NAMALWA (cell line): ENCODE measurements at places on chromosomes 5 and 9.

- peak; percentile 23 for DNase-seq
Observed at GRCh38 chr5:1997640-1998347, 115.1 kb upstream of the IRX4 start.

GRCh38 chr5:180486636-180487149, 7.5 kb upstream of the CNOT6 start:
- DNase-seq: no peak

- DNase-seq: peak; percentile 52
Observed at GRCh38 chr5:10576121-10576789, 12.4 kb downstream of the ANKRD33B start.

DNA sequence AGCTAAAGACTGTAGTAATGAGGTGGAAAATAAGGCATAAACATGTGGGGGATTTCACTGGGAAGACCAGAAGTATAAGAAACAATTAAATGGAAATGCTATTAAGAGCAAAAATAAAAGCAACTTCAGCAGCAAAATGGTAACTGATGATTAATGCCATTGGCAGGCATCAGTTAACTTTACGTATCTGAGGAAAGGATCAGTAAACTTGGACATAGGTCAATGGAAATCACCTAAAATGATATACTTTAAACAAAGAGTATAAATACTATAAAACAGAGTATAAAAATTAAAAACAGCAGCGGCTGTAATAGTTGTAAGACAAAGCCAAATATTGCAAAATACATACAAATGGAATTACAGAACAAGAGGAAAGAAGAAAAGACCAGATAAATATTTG, 992.1 kb downstream of the DNAH5 start:
- DNase-seq: no peak

- no peak for DNase-seq
Observed at GRCh38 chr5:8842971-8843551, 702.8 kb downstream of the SEMA5A start.

DNA sequence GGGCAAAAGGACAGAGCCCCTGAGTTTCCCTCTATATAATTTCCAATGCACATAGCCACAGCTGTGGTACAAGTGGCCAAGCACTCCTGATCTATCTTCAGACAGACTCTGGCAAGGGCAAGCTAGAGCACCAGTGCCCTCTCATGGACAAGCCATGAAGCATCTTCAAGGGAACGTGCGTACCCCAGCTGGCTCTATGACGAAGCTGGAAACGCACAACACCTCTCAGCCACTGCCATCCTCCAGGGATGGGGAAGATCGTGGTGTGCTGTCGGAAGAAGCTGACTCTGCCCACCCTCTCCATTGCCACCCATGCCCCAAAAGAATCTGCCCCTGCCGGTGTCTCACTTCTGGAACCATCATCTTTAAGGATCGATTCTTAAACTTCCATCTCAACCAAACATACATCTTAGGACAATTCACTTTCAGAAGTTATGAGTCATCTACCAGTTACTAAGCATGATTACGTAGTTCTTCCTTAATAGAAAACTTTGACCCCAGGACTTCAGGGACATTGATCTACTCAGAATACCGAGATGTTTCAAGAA, 482.9 kb downstream of the AGTPBP1 start:
- DNase-seq: peak; percentile 36

DNA sequence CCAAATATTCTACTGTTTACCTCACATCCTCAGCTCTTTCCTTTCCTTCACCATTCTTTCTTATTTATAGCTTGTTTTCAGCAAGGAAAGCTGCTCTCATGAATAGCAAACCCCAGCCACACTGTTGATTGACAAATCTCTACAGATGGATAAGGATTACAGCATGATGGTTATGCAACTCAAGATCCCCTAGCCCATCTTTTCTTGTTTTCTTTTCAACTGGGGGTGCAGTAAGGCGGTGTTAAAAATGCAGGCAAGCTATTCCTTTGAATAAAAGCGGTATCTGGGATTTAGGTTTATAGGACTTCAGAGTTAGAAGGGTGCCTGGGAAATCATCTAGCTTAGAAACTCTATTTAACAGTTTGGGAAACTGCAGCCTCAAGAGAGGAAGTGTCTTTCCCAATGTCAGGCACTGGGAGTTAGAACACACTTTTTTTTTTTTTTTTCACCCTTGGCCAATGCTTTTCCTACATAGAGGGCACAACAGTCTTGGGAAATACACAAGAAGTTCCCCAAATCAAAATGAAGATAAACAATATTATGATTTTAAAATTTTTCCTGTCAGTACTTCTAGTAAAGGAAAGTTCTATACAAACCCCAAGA, 2.6 kb downstream of the SPARC start:
- no peak for DNase-seq

GRCh38 chr5:132180134-132180745, 47.4 kb downstream of the P4HA2 start:
- DNase-seq: peak; percentile 84
